ENCODE measurements at places on chromosomes 4 and X.

- no peak for DNase-seq
These were observed 22.7 kb downstream of the UNC5C start for GRCh38 chr4:95526075-95526474.

DNA sequence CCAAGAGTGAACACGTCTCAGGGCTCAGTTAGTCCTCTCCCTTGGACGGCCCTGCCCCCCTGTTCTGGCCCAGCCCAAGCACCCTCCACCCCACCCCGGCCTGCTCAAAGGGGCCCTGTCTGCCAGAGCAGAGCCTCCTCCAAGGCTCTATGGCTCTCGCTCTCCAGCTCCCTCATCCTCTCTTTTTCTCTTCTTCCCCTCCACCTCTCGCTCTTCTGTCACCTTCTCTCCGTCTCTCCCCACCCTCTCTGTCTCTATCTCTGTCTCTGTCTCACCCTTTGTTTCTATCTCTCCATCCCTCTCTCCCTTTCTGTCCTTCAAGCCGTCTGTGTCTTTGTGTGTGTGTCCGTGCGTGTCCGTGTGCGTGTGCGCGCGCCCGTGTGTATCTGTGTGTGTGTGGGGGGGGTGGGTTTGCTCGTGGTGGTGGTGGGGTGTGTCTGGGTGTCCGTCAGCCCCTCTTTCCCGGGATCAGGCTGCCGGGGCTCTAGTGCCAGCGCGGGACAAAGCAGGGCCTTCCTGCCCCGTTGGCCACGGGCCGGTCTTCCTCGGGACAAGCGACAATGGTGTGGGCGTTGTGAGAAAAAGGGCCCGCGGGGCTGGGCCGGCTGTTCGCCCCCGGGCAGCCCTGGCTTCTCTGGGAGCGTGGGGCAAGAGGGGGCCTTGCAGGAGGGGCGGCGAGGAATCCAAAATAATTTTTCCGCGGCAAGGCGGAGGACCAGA, 8.7 kb downstream of the FRG2 start:
- no peak for DNase-seq

DNA sequence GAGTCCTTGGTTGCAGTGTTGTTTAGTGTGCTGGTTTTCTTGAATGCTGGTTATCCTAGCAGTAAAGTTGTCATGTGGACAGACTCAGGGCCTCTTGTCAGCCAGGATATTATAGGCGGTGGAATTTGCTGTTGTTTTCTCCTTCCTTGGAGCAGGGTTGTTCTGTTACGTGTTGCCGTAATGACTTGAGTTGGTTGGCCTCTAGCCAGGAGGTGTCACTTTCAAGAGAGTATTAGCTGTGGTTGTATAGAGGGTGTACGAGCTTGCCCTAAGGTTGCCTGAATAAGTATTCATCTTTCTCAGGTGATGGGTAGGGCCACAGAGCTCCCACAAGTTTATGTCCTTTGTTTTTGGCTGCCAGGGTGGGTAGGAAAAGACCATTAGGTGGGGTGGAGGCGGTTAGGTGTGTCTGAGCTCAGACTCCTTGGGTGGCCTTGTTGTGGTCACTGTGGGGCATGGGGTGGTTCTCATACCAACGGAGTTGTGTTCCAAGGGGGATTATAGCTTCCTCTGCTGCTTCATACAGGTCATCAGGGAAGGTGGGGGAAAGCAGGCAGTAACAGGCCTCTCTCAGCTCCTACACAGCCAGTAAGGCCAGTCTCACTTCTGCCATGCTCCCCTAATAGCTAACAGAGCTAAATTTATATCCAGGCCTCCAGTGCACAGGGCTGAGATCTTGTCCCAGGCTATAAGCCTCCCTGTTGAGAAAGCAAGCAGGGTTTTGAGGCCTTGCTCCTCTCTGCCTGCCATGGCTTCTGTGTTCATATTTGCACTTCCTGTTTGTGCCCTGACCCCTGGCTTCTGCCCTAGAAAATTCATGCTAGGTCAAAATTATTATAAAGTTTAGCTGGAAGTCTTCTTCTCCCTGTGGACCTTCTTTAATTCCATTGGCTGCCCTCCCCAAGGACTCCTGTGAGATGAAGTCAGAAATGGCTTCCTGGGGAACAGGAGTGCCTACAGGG, 594.7 kb downstream of the RAPGEF2 start:
- DNase-seq, result no peak

- DNase-seq, result no peak
These were observed 53.4 kb downstream of the CD99L2 start for GRCh38 chrX:150845091-150845490.

GRCh38 chr4:178165951-178166308, 723.7 kb upstream of the AGA start:
- DNase-seq, result no peak

DNA sequence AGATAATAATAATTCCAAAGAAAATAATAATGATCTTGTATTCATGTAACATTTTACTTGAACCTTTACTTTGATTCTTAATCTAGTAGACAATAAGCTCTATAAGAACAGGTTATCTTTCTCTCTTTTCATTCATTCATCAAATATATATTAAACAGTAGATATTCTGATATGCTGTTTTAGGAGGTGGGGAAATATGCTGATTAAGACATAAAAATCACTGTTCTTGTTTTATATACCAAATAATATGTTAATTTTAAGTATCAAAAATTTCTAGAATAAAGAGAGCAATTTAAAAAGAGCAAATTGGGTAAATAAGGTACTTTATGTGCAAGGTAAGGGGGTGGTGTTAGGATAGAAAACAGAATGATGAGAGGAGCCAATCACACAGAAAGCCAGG, 401.9 kb downstream of the PDHA2 start:
- no peak for DNase-seq

DNA sequence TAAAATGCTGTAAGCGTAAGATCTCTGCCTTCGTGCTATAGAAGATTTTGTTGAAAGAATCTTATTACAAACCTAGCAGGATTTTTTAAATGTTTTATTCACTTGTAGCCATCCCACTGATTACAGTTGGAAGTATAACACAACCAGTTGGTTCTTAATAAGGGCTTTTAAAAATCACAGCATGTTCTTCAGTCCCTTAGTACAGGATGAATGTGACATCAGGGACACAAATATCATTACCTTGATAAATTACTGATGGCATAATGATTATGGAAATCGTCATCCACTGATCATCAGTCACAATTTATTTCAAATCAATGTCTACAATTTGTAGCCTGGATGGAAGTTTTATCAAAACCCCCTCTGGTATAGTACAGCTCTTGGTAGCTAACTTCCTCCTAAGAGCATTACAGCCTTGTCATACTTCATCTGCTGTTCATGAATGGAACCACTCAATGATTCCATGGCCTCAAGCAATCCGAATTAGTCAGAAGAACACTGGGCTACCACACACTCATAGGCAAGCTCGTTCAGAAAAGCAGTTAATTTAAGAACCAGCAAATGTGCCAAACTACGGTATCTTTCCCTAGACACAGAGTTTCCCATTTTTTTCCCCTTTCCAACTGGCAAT, 389.2 kb upstream of the TENM3 start:
- DNase-seq, result no peak

- DNase-seq, result no peak
These were observed 604.1 kb downstream of the GRXCR1 start for GRCh38 chr4:43496602-43497001.

DNA sequence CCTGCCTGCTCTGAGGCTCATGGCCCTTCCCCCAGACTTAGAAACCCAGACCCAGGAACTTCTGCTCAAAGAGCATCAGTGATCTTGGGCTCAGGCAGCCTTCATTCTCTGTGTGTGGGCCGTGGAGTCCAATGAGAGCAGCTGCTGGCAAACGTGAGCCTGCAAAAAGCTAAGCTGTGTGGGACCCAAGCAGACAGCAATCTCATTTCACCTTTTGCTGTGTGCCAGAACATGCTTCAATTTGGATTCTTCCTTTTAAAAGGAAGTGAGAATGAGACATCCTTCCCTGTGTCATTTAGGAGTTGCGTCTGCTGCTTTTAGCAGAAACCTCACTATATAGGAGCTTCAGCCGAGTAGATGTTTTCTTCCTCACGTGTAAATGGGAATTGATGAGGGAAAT, 238.5 kb downstream of the EVC2 start:
- no peak for DNase-seq

DNA sequence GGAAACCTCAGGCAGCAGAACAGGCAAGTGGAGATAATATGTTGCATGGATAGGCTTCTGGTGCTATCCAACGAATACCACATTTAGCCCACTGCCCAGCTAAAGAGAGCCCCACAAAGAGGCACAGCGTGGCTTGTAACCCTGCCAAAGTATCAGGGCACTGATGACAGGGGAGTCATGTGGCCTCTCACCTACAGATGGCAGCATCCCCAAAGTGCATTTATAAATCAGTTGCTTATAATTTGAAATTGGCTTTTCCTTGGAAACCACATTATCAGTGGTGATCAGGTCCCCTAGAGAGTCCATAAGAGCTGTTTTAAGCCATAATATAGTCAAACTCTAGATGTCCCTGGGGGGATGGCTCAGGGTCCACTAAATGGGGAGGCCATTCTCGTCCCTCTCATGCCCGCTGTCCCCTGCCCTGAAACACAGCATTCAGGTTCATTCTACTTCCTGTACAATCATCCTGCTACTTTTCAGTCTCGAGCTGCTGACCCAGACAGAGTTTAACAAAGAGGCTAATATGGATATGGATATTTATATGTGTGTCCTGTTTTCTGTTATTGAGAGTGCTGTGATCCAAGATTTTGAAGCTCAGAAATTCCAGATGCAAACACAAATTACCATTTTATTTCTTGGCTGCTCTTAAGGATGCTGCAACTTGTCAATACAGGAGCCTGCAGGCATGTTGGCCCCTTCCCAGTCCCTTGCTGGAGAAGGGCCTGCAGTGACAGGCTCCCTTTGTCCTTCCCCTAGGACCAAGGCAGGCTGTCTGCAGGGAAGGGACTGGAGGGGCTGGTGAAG, 28.5 kb downstream of the SRPX start:
- DNase-seq, result no peak

- DNase-seq, result no peak
These were observed 41.9 kb upstream of the RELL1 start for GRCh38 chr4:37728064-37728463.

DNA sequence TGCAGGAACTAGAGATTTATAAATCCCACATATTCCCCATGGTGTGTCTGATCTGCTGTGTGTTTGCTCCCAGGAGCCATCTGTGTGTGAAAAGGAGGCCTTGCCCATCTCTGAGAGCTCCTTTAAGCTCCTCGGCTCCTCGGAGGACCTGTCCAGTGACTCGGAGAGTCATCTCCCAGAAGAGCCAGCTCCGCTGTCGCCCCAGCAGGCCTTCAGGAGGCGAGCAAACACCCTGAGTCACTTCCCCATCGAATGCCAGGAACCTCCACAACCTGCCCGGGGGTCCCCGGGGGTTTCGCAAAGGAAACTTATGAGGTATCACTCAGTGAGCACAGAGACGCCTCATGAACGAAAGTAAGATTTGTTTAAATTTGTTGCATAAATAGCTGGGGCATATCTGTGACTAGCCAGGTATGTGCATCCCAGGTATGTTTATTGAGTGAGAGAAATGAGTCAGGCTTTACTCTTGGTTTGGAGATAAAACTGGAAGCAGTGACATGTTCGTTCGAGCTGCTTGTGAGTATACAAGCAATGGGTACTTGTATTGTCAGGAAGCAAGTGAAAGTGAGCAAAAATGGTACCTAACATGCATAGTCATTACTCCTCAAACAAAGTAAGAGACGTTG, 89.5 kb downstream of the PTTG2 start:
- DNase-seq, result no peak

DNA sequence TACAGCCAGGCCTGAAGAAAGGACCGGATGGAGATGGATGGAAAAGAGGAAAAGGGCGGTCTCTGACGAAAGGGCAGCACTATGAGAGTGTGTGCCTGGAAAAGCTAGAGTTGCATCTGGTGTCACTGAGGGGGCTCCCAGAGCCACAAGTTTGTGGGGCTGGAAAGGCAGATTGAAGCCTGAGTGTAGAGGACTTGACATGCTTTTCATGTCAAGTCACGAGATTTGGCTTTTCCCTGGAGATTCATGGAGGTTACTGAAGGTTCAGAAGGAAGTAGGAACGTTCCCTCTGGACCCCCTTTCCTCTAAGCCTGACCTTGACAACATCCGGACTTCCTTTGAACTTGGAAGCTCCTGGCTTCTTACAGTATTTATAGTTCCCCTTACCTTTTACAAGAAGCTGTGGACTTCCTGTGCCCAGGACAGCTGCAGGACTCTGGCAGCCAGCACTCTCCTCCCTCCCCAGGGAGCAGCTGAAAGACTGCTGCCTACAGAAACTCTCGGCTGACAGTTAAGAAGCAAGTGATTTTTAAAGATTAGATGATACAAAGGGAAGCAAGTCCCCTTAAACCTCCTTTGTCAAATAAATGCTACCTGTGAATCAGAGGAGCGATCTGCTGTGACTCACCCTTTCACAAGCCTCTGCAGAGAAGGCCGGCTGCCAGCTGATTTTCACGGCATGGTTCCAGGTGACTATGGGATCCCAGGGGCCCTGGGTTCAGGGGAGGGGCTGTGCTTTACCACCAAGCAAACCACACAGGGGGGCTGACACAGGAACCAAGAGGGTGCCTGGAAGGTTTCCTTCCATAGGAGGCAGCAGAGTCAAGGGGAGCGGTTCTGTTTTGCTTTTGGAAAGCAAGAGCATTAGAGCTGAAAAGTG, 72.9 kb upstream of the STIM2 start:
- DNase-seq, result no peak

DNA sequence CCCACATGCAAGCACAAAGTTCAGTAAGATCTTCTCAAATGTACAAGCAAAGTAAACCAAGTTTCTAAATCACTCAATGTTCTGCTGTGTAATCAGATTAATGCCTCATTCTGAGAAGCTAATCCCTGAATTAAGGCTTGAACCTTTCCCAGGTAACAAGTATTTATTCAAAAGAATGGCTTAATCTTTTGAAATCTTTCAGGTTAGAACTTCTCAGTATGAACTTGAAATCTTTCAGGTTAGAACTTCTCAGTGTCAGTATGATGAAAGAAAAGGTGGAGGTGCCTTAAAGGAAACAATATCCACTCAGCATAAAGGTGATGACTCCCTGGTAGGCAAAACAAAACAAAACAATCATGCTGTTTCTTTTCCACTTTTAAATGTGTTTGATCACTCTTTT, 29.0 kb downstream of the TMPRSS11B start:
- DNase-seq, result no peak

DNA sequence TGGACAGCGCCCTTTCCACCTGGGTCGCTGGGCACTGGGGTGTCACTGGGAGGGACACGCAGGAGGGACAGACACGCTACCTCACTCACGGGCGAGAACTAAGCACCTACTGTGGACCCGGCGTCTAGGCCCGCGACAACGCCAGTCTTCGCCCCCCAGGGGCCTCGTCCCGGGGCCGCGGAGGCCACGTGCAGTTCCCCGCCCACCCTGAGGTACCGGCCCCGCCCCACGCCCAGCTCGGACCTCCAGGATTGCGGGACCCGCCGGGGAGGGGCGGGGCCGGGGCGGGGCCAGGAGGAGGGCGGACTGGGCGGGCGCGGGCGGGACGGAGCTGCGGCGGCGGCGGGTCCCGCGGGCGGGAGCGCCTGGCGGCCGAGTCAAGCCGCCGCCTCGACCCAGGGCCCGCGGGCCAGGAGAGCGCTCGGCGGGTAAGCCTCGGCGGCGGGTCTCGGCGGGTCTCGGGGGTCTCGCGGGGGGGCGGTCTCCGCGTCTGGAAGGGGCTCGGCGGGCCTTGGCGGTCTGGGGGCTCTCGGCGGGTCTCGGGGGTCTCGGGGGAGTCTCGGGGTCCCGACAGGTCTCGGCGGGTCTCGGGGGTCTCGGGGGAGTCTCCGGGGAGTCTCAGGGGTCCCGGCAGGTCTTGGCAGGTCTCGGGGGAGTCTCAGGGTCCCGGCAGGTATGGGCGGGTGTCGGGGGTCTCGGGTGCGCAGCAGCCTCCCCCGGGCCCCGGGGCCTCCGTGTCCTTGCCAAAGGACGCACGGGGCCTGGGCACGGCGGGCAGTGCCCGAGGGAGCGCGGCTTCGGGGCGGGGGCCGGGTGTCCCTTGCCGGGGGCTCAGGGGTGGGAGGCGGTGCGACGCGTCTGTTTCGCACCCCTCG, at the start of gene SH3BP2:
SH3BP2 (plus strand) TSS at position 375 of the 875 bp plus-strand sequence. CDS start 27,533 bp downstream, outside the sequence.
- no peak for DNase-seq

- DNase-seq, result no peak
These were observed at the start of gene SLITRK2 for GRCh38 chrX:145817331-145818185. Gene SLITRK2 (plus strand): TSS chrX:145817829. CDS start chrX:145822426, 4,597 bp downstream.

Data from activated CD4-positive, alpha-beta T cell treated with anti-CD3 and anti-CD28 coated beads for 1 hour (primary cell).